ENCODE measurements at places on chromosomes 3 and 15. TPM values are rescaled to one million over a fixed set of nuclear protein-coding genes. Genes with fewer than 3 reads are reported as not detected.
A peak's percentile ranks its signal among the peaks of the same experiment; 100 is the strongest.

Gene MUC4
- total RNA-seq, result not detected

Gene SCAANT1
- total RNA-seq, result not detected

Gene SYNPR
- total RNA-seq, result not detected

Gene AHSG
- total RNA-seq, result not detected

Gene SI
- total RNA-seq, result not detected

Gene LRRC2
- total RNA-seq, result 25.0 TPM

Gene CHRNA5
- total RNA-seq, result not detected

Gene CADPS
- total RNA-seq, result not detected

Gene MYH15
- total RNA-seq, result not detected

Gene OR5H6
- not detected for total RNA-seq

Gene CPLX3
- total RNA-seq, result not detected

Gene SV2B
- total RNA-seq, result 0.83 TPM

DNA sequence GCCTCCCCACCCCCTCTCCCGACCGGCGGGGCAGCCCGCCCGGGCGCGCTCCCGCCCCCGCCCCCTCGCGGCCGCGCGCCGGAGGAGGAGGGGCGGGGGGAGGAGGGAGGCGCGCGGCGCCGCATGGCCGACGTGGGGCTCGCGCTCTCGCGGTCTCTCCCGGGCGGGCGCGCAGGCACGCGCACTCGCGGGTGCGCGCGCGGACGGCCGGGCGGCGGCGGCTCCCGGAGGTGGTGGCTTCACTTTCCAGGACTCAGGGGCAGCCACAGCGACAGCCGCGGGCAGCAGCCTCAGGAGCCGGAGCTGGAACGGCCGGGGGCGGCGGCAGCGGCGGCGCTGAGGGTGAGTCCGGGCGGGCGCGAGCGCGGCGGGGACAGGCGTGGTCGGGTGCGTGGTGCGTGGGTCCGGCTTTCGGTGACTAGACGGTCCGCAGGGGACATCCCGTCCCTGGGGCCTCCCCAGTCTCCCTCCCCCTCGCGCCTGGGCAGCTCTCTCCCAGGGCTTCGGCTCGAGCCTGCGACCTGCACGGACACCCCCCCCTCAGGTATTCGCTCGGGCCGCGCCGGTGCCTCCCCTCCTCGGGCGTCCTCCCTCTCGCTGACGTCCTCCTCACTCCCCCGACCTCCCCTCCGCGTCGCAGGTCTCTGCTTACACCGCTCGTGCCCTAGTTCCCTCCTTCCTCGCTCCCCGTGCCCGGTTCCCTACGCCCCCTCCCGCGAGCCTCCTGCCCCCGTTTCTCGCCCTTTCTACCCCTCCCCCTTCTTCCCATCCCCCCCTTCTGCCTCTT is at the start of gene UBE2E2:
Gene UBE2E2, plus strand, starts transcription at position 407 of the 787 bp plus-strand sequence.
- peak; percentile 66 for DNase-seq

- DNase-seq, result no peak
These were observed 26.4 kb downstream of the FAH start for GRCh38 chr15:80179025-80179759.

DNA sequence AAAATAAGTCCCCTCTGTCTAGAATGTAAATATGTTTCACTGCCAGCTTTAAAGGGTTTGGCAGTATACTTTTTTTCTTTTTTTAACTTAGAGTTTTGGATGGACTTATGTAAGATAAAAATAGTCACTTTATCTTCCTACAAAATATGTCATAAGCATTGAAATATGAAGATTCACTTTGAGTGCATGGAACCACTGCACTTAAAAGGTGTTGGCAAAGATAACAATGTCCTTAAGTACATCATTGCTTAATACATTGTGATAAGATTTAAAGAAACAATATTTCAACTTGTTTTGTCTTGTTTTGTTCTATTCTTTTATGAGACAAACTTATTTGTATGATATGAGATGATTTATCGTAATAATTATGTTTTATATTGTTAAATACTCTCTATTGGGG is 66.3 kb upstream of the NAALADL2 start:
- DNase-seq, result no peak

GRCh38 chr3:118501152-118501551 is 533.5 kb downstream of the IGSF11 start:
- peak; percentile 12 for DNase-seq

DNA sequence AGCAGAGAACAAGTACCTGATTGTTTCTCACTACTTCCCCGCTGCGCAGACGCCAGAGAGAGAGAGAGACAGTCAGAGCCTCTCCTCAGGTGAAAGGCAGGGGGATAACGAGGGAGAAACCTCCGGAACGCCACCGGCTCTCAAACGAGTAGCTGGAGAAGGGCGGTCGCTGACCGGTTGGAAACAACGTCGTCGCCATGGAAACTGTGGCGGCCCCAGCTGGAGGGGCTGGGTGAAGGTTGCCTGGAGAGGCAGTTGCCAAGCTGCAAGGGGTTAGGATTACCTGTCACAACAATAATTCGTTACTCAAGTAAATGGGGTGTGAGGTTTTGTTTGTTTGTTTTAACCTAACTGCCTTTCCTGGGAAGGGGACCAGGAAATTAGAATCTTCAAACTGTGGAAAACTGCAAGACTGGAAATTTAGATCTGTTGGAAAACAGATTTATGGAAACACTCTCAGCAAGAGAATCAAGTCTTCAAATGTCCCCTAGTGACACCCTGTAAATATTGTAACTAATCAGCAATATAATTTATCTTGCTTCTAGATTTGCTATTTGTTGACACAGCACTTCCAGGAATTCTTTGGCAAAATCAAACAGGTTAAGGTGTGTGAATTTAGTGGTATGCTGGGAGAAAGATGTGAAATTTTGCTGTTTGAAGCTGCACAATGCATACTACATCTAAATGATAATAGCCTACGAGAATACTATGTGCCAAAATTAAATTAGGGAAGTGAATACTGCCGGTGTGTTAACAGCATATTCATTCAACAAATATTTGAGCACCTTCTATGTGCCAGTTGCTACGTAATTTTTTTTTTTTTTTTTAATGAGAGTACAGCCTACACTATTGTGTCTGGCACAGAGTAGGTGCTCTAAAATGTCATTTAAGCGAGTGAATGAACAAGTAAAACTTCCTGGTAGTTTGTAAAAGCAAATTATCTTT is at the start of gene DNAH12:
Gene DNAH12, minus strand, starts transcription at position 164 of the 945 bp plus-strand sequence. CDS start 1,474 bp downstream, outside the sequence.
- peak; percentile 82 for DNase-seq

DNA sequence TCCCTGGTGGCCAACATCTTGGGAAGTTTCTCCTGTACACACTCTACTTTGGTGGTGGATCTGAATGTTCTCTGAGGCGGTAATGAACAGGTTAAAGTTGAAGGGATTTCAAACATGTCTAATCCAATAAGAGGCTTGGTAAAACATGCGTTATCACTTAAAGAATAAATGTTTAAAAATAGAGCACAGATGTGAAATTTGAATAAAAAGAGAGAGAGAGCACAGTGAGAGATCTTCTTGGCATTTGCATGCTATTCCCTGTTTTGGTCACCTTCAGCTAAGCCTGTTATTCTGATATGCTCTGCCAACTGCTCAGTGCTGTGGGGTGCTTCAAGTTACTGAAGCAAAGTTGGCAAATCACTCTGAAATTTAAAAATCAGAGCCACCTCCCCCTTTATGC is 237.7 kb upstream of the WNT5A start:
- peak; percentile 61 for DNase-seq

DNA sequence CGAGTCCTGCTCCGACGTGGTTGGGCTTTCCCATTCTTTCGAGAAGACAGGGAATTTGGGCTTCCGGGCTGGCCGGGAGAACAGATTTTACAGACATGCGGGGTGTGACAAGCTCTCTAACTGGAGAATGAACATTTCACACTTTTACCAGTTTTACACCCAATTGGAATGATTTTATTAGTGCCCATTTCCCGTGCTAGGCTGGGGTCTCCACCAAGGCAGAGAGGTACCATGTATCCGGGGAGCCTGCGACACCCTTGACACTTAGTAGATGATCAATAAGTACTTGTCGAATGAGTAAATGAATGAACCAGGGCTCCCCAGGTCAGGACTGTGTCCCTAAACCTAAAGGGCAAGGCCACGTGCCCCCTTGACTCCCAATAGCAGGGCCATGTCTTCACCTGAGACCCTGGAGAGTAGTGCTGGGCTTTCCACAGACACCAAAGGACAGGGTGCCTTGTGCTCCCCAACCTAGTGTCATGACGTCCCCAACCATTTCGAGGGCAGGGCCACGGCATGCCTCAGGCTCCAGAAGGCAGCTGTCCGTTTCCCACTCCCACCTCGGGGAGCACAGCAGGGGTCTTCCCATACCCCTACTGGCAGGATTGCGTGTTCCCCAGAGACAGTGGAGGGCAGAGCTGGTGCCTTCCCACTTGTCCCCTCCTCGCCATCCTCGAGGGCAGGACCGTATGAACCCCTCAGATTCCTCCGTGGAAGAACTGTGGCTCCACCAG is 679 bp upstream of the MYD88 start:
- DNase-seq, result no peak

GRCh38 chr3:128727996-128728395 is 2.0 kb downstream of the RAB7A start:
- DNase-seq, result no peak

DNA sequence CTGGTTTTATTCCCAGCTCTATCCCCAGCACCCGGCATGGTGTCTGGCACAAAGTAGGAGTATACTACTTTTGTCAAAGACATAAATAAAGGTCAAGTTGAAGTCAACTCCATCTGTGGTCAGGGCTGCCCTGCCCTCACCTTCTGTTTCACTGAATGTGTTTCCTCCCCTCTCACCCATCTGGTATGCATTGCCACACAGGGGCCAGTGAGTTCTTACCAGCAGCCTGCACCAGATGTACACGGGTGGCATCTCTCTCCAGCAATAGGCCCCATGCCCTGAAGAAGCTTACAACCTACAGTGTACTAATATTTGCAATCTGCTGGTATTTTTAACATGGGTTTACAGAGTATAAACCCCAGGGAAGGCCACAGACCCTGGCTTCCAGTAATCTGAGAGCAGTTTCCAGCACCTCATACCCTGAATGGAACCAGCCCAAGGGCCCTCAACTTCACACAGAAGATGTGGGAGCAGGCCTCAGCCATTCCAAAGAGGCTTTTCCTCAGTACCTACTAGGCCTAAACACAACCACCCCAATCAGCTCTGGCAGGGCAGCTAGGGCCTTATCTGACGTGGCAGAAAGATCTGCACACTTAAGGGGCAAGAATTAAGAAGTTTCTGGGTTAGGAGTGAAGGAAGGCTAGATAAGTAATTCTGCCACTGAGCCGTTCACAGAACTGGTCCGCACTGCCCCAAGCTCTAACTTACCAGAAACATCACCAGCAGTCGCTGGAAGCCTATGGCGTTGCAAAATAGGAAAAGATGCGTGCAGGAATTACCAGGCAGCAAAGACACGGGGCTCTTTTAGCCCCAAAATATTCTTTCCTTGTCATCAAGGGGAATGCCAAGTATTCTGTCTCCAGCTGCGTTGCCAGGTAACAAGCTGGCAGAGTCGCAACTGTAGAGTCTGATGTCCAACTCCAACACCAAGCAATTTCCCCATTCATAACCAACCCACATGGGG is 2.1 kb downstream of the IDH2 start:
- DNase-seq, result peak; percentile 69

DNA sequence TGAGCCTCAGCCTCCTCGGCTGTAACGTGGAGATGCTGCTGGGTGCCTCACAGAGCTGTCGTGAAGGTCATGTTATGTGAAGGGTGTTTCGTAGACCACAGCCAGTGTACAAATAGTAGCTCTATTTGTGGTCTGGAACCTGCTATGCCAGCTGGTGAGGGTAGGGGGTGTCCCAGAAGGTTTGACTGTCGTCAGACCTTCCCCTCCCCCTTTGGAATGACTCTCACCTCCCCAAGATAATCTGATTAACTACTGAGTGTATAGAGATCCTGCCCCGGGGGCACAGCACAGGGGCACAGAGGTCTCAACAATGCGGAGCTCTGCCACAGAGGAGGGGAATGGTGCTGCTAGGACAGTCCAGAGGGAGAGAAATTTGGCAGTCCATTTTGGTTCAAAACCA is 20.5 kb downstream of the FGD5 start:
- no peak for DNase-seq

DNA sequence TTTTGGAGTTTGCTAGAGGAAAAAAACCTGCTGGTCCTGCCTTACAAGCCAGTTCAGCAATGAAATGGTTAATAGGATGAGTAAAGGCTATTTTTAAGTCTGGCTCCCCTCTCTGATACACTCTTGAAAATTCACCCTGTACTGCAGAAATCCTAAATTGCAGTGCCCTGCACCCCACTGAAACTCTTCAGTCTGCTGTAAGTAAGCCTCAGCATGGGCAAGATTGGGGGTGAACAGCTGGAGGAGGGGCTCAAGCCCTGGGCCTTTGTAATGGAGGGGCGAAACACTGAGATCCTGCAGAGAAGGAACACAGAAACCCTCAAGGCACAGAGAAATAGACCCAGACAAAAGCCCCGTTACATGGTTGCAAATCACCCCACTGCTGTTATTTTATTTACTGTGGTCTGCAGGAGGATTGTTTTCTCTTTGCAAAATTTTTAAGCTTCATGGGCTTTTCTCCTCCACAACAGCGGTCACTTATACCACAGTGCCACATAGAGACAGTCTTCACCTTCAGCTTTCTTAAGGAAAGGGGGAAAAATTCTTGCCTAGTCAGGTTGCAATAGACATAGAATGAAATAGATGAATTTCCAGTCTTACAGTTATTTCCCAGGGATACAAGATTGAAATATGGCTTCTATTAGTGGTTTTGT is 45.0 kb downstream of the SOX2 start:
- DNase-seq, result no peak

DNA sequence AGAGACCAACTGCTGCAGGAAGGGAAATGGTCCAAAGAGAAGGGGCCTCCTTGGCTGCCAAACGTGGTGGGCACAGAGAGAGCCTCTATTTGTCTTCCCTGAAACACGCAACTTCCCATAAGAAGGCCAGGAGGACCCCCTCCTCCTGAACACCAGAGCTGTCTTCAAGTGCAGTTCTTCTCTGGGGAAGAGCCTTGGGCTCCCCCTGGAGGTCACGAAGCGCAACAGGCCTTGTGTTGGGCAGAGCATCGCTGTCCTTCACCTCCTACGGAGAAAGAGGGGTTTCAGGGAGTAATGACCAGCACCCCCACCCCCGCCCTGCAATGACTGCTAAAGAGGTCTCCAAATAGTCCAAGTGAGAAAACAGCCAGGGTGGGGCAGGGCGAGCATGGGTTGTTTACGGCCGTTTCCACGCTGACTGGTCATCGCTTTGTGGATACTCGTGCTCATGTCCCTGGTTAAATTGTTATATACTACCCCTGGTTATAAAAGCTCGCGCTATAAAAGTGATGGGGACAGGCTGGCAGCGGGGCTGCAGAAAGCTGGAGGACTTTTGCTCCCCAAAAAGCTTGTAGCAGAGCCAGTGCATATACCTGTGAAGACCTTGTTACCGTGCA is 397.5 kb upstream of the ATP10A start:
- peak; percentile 15 for DNase-seq

GRCh38 chr3:124770336-124771082 is 40.3 kb downstream of the UMPS start:
- DNase-seq, result peak; percentile 80

GRCh38 chr15:77838061-77838460 is 205.3 kb upstream of the LINGO1 start:
- no peak for DNase-seq

GRCh38 chr3:45087155-45087554 is 59.0 kb downstream of the CDCP1 start:
- DNase-seq, result no peak

- no peak for DNase-seq
These were observed 70.0 kb downstream of the CFAP20DC start for GRCh38 chr3:58979840-58980239.

Data from thyroid gland (tissue), 4 donors.